Left ventricle myocardium superior (tissue), 1 donor: ENCODE measurements at places on chromosomes 4 and X. TPM values are rescaled to one million over a fixed set of nuclear protein-coding genes. Genes with fewer than 3 reads are reported as not detected.
A peak's percentile ranks its signal among the peaks of the same experiment; 100 is the strongest.

The MAGEA2B gene
- not detected for total RNA-seq

The UGT8 gene
- 0.12 TPM for total RNA-seq

The ZCCHC12 gene
- not detected for total RNA-seq

DNA sequence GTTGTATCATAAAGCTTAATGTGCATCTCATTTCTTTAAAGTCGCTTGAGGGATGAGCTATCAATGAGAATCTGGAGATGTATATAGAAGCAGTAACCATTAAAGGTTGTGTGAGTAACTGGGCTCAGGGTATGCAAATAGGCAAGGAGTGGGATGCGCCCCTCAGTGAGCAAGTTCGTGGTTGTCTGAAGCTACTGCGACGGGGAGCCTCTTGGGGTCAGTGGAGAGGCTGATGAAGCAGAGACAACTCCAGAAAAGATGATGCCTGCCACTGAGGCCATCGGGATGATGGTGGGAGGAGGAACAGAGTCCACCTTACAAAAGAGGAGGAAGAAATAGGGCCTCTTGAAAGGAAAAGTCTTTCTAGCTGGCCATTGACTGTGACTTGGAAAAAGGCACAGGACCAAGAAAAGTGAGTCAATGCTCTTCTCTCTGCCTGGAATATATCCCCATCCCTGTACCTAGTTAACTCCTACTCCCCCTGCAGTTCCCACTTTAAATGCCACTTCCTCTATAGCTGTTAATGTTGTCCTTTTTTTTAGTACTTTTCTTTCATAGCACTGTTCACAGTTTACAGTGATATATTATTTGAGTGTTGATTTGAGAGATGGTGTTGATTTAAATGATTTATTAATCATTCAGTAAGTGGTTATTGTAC, 51.4 kb upstream of the LSM6 start:
- DNase-seq, result no peak

DNA sequence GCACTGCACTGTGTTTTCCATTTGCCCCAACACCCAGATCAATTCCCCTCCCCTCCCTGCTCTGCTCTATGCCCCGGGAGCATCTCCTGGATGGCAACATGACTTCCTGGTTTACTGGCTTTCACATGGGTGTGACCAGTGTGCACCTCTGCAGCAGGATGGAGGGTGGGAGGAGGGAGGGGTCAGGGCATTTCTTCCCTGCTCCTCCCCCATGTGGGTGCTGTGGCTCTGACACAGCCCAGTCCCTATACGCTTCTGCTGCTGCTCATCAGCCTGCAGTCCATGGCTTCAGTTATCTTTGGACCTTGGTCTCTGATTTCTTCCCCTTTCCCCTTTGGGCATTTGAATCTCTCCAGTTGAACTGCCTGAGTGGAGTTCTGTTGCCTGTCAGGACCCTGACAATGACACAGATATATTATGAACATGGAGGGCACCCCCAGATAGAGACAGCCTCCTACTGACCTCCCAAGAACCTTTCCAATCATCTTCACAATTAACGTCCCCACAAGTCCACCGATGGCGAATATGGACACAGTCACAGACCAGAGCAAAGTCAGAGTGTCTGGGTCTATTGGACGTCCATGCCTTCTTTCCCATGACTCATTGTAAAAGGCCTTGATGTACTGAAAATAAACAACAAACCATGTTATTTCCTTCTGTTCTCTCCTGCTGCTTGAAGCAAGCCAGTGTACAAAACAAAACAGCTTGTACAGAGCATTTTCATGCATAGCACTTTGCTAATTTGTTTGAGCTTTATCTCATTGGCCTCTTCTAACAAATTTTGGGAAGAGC, 24.8 kb downstream of the SLC2A9 start:
- no peak for DNase-seq

- no peak for DNase-seq
These were observed 74.6 kb downstream of the NAF1 start for GRCh38 chr4:163092093-163092492.

- peak; percentile 18 for DNase-seq
These were observed 22.3 kb downstream of the NKX1-1 start for GRCh38 chr4:1383728-1384591.

DNA sequence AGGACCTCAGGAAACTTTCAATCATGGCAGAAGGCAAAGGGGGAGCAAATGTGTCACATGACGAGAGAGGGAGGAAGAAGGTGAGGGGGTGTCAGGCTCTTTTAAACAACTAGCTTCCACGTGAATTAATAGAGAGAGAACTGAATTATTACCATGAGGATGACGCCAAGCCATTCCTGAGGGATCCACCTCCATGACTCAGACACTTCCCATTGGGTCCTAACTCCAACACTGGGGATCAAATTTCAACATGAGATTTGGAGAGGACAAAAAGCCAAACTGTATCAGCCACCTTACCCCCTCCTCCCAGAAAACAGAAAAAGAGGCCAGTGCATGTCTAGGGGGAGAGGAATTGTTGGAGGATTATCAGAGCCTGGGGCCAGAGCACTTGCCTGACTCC, 40.4 kb upstream of the LAS1L start:
- DNase-seq, result no peak

GRCh38 chr4:21134994-21135393, 434.7 kb downstream of the PACRGL start:
- no peak for DNase-seq

- no peak for DNase-seq
These were observed 129.5 kb upstream of the LNX1 start for GRCh38 chr4:53720776-53721175.
